Fibroblast of skin of right biceps (primary cell): ENCODE measurements at places on chromosomes 16 and 17.

DNA sequence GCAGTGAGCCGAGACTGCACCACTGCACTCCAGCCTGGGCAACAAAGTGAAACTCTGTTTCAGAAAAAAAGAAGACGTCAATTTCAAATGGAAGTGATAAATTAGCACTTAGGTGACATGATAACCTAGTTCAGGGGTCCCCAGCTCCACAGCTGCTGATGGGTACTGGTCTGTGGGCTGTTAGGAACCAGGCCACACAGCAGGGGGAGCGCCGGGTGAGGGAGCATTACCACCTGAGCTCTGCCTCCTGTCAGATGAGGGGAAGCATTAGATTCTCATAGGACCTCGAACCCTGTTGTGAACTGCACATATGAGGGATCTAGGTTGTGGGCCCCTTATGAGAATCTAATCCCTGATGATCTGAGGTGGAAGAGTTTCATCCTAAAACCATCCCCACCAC is 253.0 kb downstream of the FOXL1 start:
- no peak for DNase-seq

- no peak for DNase-seq
Observed at GRCh38 chr17:16178836-16179235, 36.5 kb downstream of the NCOR1 start.

DNA sequence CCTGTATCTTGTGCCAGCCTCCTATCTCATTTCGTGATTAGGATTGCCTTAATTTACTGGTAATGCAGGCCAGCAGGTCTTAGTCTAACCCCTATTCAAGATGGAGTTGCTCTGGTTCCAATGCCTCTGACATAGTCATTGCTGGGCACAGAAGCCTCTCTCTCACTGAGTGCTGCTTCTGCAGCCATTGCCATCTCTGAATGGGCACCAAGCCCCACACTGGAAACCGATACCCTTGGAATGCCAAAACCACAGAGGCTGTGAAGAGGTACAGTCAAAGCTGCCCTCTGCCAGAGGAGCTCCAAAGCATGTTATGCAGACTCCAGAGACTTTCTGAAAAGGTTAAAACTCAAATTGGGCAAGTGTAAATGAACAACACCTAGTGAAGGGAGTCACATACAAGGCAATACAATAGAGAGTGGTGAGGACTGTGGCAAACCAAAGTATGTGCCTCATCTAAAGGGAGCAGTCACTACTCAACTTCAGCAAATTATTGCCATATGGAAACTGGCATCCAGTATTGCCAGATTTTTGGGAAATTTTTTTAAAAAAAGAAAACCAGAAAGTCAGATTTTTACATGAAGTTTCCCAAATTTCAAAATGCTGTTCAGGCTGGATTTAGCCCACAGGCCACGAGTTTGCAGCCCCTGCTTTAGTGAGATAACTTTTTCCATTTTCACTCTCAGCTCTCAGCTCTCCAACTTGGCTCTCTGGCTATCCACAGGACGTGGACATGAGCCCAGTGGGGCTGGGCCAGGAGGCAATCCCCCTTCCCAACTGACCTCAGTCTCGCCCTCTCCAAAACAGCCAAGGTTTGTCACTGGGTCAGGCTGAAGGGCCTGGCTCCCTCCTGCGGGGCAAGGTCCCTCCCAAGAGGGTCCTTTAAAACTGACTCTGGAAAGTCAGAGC is 2.1 kb upstream of the MMP2 start:
- DNase-seq, result no peak

DNA sequence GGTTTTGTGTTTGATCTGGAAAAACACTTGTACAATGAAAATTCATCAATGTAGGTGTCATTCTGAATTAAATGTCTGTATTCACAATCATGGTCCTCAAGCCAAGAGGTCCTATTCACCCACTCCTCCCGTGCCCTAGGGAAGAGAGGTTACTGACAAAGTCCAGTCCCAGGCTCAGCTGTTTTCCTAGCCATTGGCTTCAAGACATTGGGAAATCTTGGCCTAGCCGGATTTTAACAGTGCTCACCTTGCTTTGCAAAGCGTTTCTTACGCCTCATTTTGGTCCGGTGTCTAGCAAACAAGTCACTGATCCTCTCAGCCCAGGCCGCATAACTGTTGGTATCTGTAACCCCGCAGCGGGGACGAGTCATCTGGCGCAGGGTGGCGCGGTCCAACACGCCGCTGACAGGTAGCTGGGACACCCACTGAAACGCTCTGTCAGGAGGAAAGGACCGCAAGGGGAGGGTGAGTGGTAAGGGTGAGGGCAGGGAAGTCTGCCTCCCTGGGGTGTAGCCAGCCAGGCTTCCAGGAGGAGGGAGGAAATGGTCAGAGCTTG is 16.7 kb downstream of the MMP28 start:
- no peak for DNase-seq

DNA sequence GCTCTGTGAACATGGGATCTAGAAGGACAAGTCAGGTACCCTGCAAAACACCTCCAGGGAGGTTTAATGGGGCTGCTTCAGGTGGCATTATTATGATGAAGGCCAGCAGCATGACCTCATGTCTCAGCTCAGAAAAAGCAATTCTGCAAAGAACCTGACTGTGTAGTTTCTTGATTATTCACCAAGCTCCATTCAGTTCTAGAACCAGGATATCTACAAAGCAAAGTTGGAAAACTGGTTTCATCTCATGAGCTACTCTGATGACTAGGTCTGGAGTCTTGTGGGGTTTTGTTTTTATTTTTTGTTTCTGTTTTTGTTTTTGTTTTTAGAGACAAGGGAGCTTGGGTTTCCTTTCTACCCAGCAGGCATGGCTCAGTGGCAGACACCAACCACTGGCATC is 19.0 kb upstream of the LRRC37A3 start:
- DNase-seq, result no peak
